Hypothalamus (tissue), 51 donors: ENCODE measurements at places on chromosomes 5 and 9.

DNA sequence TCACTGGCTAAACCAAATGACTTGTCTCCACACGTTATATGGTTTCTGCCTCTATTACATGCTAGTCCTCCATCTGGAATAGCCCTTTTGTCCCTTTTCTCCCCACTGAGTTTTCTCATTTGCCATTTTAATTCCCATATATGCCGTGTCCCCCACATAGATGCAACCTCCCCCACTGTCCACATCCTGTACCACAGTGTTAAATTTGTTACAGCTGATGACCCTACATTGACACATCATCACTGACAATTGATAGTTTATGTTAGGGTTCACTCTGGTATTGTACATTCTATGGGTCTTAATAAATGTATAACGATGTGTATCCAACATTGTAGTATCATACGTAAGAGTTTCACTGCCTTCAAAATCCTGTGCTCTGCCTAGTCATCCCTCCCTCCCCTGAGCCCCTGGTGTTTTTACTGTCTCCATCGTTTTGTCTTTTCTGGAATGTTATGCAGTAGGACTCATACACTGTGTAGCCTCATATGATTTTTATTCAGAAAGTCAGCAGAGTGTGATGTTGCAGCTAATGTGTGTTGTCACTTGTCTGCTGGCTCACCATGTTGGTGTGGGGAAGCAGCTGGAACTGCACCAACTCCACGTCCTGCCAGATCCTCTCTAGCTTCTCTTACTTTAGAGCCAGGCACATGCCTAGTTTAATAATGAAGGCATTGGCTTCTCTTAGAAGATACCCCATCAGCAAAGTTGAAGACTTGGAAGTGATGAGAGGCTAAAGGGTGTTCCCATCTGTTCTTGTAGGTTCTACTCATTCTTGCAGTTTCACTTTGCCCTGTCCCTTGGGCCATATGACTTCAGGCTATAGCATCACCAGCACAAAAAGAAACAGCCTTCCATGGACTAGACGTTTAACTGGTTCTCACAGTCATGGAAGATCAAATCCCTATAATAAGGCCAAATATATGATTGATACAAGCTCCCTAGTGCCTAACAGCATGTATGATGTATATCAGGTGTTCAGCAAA, 30.2 kb downstream of the LRRC70 start:
- no peak for DNase-seq

DNA sequence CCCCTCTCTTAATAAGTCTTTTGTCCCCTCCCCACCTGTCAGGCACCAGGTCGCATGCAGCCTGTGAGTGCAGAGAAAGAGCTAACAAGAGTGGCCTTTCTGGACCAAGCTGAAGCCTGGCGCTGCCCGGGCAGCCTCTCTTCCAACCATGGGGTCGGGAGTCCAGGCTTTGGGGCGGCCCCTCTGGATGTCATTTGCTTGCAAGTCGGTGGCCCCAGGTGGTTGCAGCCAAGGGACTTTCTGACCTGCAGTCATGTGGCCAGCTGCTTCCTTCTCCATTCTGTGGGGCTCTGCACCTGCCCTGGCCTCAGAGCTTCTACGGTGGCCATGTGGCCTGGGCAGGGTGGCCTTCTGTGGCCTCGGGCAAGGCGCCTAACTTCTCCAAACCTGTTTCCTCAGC, 159.7 kb downstream of the DAB2IP start:
- no peak for DNase-seq

- no peak for DNase-seq
These were observed 2.1 kb downstream of the HEXB start for GRCh38 chr5:74686962-74687751.

DNA sequence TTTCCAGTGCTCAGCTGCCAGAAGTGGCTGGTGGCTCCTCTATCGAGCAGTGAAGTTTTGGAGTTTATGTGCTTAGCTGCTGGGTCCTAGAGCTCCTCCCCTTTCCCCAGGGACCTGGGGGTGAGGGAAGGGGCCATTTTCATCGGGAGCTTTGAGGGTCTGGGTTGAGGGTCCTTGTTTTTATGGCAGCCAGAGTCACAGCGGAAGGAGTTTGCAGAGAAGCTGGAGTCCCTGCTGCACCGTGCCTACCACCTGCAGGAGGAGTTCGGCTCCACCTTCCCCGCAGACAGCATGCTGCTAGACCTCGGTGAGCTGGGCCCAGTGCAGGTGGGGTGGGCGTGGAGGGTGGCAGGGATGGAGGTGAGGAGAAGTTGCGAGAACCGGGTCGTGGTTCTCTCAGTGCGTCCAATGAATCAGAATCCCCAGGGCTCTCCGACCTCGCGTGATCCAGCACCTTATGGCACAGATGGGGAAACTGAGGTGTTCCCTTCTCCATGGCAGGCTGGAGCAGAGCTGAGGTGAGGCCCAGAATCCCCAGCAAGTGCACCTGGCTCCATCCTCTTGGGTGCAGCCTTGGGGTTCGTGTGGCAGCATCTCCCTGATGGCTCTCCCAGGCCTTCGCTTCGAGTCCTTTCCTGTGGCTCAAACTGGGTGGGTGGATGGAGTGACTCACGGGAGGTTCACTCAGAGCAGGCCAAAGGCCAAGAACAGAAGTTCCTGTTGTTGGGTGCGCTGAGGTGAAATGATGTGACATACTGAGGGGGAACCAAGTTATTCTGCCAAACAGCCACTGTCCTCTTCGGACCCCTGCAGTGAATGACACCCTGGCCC, 21.7 kb upstream of the DOLPP1 start:
- DNase-seq, result no peak

- DNase-seq, result no peak
These were observed 227.9 kb upstream of the KLF9 start for GRCh38 chr9:70642341-70642740.

GRCh38 chr9:91835216-91835615, 114.8 kb downstream of the ROR2 start:
- no peak for DNase-seq

DNA sequence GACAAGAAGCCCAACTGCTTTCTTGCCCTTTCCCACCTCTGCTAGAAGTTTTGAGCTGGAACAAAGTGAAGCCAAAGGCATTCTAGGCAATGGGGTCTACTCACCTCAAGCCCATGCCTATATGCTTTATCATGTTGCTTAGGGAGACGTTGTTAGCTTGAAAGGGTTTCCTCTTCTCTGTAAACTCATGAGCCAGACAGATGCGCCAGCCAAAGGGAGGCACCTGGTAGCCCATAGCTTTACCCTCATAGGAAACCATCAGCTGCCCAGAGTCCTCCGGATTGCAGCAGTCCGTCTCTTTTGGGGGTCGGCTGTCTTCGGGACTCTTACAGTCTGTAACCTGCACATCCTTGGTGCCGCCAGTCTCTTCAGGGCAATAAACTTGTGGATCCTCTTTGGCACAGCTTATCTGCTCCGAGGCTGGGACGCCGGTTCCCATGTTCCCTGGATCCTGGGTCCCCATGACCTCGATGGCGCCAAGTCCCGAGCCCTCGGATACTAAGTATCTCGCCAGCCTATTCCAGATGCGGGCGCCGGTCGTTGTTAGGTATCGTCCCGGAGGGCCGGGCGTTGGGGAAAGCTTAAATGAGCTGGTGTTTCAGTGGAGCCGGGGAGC, 678 bp downstream of the GBA2 start:
- no peak for DNase-seq

GRCh38 chr5:125185740-125186139, 439.3 kb upstream of the ZNF608 start:
- DNase-seq, result no peak

GRCh38 chr9:130626249-130626996, 38.0 kb upstream of the PRDM12 start:
- DNase-seq, result no peak

DNA sequence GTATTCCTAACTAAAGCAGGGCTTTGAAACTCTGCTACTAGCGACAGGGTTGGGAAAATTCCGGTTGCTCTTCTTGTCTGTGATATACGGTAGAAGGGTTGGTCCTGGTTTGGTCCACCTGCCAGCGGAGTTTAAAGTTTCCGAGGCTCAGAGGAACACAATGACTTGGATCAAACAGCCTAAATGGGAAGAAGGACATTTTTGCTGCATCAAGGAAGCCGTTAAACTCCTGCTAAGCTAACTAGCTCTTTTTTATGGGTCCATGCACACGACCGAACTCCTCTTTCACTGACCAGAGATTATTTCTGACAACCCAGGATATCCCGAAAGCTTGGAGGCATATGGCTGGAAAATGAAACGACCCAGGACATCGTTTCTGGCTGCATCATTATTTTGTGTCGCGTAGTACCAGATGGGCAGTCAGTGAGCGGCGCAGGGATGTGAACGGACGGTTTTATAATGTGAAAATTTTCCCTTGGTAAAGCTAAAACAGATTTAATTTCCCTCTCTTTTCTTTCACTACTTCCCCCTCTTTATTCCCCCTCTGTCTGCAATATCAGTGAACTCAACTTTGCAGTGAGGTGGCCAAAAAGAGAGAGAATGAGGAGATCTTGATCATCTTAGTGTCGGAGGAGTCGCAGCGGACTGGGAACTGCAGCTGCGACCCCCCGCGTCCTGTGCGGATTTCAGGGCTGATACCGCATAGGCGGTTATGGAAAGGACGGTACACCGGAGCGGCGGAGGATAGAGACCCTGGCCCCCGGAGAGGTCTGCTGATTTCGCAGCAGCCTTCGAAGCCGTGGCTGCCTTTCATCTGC, at the start of gene LURAP1L:
TSS of gene LURAP1L (plus strand) at position 160 of the 818 bp plus-strand sequence. CDS start 696 bp downstream, outside the sequence.
- peak; percentile 56 for DNase-seq

DNA sequence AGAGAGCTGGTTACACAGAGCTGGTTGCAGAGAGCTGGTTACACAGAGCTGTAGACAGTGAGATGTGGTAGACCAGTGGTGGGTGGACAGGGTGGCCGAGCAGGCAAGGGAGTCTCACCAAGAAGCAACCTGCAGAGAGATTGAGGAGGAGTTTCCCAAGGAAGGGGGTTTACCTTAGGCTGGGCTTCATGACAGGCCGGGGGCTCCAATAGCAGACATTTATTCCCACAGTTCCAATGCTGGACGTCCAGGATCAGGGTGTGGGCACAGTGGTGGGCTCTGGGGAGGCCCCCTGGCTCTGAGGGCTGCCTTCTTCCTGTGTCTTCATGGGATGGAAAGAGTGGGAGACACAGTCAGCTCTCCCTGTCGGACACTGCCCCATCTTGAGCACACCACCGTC, 386.9 kb upstream of the IRX4 start:
- no peak for DNase-seq

DNA sequence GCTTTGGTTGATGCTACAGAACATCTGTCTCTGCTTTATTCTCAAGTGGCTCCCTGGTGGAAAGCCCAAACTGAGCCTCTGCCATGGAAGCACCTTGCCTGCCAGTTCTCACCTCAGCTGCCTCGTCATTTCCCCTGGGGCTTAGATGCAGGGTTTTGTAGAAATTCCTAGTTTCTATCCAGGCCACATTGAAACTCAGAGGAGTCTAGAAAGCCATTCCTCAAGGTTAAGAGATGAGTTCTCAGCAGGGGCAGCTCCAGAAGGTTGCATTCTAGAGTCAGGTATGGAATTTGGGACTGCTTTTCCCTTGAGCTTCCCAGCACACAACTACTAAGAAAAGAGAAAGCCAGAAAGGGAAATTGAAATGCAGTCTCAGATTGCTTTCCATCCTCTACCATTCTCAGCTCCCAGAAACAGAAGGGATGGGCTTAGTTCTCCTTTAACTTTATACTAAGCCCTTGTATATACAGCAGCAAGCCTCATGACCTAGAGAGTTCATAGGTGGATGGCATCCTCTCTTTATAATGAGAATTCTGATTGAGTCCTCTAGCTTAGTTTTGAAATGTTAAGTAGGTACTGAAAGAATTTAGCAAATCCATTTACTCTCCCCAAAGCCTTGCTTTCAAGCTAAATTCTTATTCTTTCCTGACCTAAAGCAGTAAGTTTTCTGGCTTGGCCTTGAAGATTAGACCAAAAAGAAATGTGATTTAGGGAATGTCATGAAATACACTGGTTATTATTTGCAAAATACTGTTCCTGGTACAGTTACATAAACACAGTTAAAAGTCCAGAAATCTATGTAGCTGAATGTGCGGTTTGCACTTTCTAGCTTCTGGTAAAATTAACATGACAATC, 66.0 kb upstream of the MEF2C start:
- no peak for DNase-seq

DNA sequence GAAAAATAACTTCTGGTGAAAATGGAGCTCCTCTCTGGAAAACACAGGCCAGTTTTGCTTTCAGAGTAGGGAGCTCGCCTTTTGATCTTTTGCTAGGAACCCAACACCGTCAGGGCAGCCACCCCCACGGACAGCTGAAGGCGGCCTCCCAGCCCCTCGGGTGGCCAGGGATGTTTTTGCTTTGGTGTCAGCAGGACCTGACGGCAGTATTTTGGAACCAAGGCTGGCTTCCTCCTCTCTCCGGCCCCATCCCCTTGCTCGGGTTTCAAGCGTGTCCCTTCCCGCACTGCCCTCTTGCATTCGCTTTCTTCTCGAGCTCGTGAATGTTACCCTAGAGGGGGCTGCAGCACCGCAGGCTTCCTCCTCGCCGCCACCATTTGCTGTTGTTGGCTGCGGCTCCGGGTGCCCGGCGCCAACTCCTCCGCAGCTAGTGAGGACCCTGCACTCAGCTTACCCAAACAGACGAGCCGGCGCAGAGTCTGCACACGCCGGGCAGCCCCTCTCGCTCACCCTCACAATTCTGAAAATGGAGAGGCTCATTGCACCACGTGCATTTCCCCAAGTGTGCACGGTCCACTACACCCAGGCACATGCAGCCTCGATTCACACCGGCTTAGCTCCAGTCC, 35.5 kb upstream of the ADAMTSL1 start:
- DNase-seq, result peak; percentile 22

GRCh38 chr9:92709240-92709639, 39.3 kb upstream of the IPPK start:
- DNase-seq, result no peak

GRCh38 chr5:50744776-50745175, 78.3 kb downstream of the PARP8 start:
- DNase-seq, result no peak

DNA sequence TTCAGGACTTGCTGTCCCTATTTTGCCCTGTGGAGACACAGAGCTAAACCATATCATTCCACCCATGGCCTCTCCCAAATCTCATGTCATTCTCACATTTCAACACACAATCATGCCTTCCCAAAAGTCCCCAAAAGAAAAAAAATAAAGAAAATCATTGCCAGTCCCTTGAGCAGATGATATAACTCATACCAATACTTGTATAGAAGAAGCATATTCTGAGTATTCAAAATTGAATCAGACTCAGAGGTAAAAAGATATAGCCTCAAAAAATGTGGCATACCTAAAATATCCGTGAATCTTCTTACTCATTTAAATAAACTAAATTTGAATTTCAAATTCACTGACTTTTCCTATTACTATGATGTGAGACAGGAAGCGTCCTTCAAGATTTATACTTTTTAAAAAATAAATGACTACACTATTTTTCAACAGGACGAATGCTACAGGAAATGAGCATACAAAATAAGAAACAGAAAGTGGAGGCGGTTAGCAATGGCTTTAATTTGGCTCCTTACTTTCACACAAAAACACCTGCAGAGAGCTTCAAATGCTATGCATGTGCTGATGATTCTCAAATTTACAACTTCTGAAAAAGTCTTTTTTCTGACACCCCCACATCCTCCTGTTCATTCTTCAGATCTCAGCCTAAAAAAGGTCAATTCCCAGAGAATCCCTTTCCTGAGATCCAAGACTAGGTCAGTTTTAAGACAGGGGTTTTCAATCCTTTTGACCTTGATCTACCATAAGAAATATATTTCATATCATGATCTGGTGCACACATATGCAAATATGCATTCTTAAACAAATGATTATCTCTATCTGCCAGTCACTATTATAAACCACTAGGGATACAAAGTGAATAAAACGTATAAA, 39.6 kb upstream of the DMXL1 start:
- no peak for DNase-seq

GRCh38 chr5:141883184-141883891, 5.1 kb upstream of the PCDH1 start:
- peak; percentile 50 for DNase-seq

- peak; percentile 27 for DNase-seq
These were observed 1.1 kb upstream of the SPIN1 start for GRCh38 chr9:88387036-88387551.

GRCh38 chr5:15786884-15787283, 286.9 kb downstream of the FBXL7 start:
- DNase-seq, result no peak
